Sigmoid colon (tissue), 7 donors: ENCODE measurements at places on chromosomes 12 and 14. TPM values are rescaled to one million over a fixed set of nuclear protein-coding genes. Genes with fewer than 3 reads are reported as not detected.

DNA sequence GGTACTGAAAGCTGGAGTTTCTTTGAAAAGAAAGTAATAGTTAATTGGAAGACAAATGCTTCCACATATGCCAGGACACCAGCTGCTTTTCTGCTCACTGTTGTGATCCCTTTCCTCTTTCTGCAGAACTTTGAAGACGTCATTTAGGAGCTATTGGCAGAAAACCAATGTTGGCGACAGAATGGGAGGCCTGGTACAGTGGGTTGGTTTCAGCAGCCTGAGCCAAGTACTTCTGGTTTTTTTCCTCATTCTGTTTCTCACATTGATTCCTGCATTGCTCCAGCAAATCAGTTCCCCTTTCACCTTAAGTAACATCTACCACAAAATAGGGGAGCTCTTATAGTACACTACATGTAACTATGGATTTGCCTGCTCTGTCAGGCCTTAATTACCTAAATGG, 96.9 kb downstream of the FIGNL2 start:
- peak; percentile 66 for DNase-seq

- no peak for DNase-seq
Observed at GRCh38 chr12:99387661-99388060, 259.9 kb upstream of the GARIN6 start.

DNA sequence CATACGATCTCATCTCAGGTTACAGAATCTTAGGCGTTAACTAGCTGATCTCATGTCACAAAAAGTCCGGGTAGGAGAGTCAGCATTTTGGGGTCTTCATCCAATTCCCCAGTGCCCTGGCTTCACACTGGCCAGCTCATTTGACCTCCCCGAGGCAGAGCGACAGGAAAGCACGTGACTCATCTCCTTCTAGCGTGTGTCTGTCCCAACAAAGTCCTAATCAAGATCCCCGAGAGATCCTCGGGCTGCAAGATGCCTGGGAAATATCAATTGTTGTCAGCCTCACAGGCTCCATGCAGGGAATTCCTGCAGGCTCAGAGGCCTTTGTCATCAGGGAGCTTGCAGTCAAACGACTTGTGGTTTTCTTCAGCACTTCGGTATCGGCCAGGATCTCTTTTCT, 57.5 kb downstream of the ZNF664 start:
- no peak for DNase-seq

- no peak for DNase-seq
Observed at GRCh38 chr12:54384591-54385041, at the start of gene ZNF385A. Gene ZNF385A, minus strand, starts transcription at chr12:54384733. Its CDS starts 219 bp downstream, at chr12:54384514.

DNA sequence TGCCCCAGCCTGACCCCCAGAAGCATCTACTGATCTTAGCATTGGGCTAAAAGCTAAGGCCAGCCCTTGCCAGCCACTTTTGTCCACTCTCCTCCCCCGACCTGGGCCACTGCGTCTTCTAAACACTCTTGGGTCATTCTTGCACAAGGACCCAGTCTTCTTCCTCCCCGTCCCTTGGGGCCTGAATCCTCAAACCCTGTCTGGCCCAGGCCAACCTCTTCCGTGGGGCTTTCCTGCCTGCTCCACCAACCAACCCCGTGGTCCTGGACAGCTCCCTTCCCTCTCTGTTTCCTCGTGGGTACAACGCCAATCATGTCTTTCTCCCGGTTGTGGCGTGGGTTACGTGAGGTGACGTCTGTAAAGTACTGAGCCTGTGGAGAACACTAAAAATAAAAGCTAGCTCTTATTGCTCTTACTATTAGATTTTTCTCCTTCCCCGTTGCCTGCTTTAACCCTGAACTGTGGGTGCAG, 21.5 kb downstream of the FAM222A start:
- DNase-seq = peak; percentile 33

- DNase-seq = no peak
Observed at GRCh38 chr14:86892152-86892956, 1100.6 kb downstream of the GALC start.

GRCh38 chr14:86604561-86604960, 1074.6 kb downstream of the FLRT2 start:
- DNase-seq = no peak

- peak; percentile 74 for DNase-seq
Observed at GRCh38 chr14:41609704-41610183, 3.1 kb downstream of the LRFN5 start.

- DNase-seq = no peak
Observed at GRCh38 chr12:26047401-26048226, 77.2 kb downstream of the BHLHE41 start.

SCN8A gene
- total RNA-seq = 0.71 TPM

ENDOU gene
- 1.6 TPM for total RNA-seq

KRT72 gene
- not detected for total RNA-seq

BDKRB1 gene
- total RNA-seq = 1.1 TPM

ADSS1 gene
- total RNA-seq = 2.0 TPM
